ENCODE measurements at places on chromosomes 2 and 18. TPM values are rescaled to one million over a fixed set of nuclear protein-coding genes. Genes with fewer than 3 reads are reported as not detected.

- no peaks in the 10 kb centered on the region for H3K4me1 ChIP-seq
- H3K27me3 ChIP-seq = no peaks in the 10 kb centered on the region
- H3K4me3 ChIP-seq = no peak overlapping the region
- H3K27ac ChIP-seq = no peak overlapping the region
- no peak for DNase-seq
- H3K36me3 ChIP-seq = no peaks in the 10 kb centered on the region
Observed at GRCh38 chr2:55809875-55810621, 113.5 kb downstream of the EFEMP1 start.

DNA sequence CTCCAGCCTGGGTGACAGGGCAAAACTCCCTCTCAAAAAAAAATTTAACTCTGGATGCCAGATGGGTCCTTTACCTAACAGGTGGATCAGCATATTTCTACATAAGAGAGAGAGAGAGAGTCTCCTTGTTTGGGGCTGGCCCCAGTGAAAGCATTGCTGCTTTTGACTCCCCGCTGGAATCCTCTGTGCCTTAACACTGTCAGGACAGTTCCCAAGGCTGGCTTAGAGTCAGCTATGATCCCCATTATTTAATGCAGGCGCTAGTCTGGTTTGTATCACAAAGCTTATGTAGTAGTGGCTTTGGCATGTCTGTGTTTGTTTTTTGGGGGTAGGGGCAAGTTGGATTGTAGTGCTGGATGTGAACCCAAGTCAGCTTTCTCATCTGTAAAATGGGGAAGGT lies 9.4 kb downstream of the INPP4A start:
- H3K27ac ChIP-seq = no peak overlapping the region
- no peak overlapping the region for H3K4me3 ChIP-seq
- no peak for DNase-seq
- no peaks in the 10 kb centered on the region for H3K27me3 ChIP-seq

DNA sequence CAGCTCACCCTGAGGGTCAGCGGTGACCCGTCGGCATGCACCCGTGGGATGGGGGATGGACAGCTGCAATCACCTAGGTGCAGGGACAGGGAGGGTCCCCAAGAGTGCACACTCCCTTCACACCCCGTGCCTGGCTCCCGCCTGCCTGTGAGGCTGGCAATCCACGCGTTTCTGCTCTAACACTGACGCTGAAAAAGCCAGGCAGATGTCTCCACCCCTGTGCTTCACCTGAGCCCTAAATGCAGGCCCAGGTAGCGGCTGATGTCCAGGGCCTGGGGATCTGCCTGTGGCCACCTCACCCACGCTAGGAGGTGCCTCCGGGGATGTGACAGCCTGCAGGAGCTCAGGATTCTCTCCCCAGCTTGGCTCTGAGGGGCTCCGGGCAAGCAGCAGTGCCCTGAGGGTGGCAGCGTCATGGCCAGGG lies 212.0 kb upstream of the SALL3 start:
- no peaks in the 10 kb centered on the region for H3K36me3 ChIP-seq
- H3K4me1 ChIP-seq = peaks cover 32% of the 10 kb centered on the region

DNA sequence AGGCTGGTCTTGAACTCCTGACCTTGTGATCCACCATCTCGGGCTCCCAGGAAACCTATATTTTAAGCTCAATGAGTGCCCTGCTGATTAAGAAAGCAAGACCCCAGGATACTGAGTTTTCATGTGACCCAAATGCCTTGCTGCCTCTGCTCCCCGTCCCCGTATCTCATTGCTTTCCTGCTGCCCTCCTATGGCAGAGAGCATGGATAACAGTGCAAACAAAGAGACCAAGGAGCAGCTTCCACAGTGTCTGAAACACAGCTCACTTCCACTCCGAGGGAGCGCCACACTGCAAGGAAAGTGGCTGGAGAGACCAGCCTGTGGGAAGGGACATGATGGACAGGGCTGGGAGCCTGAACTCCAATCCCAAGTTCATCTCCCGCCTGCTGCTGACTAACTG lies 246.8 kb downstream of the TMEM182 start:
- H3K4me3 ChIP-seq = no peak overlapping the region
- no peak overlapping the region for H3K27ac ChIP-seq
- H3K36me3 ChIP-seq = no peaks in the 10 kb centered on the region
- peak; percentile 48 for DNase-seq
- H3K4me1 ChIP-seq = no peaks in the 10 kb centered on the region

GRCh38 chr2:115427436-115427835 lies 985.0 kb downstream of the DPP10 start:
- no peaks in the 10 kb centered on the region for H3K36me3 ChIP-seq
- no peak overlapping the region for H3K4me3 ChIP-seq
- no peaks in the 10 kb centered on the region for H3K4me1 ChIP-seq
- H3K27me3 ChIP-seq = no peaks in the 10 kb centered on the region
- no peak for DNase-seq

GRCh38 chr2:12116228-12116750 lies 369.9 kb downstream of the LPIN1 start:
- peaks cover 5% of the 10 kb centered on the region for H3K4me1 ChIP-seq
- no peak overlapping the region for H3K4me3 ChIP-seq
- no peaks in the 10 kb centered on the region for H3K36me3 ChIP-seq
- no peak for DNase-seq

GRCh38 chr2:112831513-112831845 lies 5.1 kb downstream of the IL1B start:
- no peak for DNase-seq
- no peaks in the 10 kb centered on the region for H3K27me3 ChIP-seq
- H3K36me3 ChIP-seq = no peaks in the 10 kb centered on the region
- no peaks in the 10 kb centered on the region for H3K4me1 ChIP-seq

GRCh38 chr2:26571316-26571715 lies 69.8 kb downstream of the CIB4 start:
- DNase-seq = no peak
- no peak overlapping the region for H3K4me3 ChIP-seq
- H3K4me1 ChIP-seq = no peaks in the 10 kb centered on the region

DNA sequence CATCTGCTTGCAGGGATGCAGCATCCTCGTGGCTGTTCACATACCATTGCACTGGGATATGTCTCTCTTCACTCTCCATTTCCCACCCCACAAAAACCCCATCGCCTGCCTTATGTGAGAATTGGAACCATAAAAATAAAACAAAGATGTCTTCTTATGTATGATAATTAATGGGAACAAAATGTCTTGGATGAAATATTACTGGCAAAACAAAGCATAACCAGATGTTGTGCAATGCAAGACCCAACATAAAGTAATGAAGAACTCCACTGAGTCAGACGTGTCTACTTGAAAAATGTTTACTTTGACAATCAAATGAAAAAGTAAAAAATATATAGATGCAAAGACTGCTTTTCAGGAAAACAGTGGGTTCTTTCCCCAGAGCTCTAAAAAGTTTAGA lies 611.3 kb upstream of the SYT4 start:
- H3K4me3 ChIP-seq = no peak overlapping the region
- no peak for DNase-seq
- H3K4me1 ChIP-seq = no peaks in the 10 kb centered on the region
- no peaks in the 10 kb centered on the region for H3K36me3 ChIP-seq
- H3K27me3 ChIP-seq = no peaks in the 10 kb centered on the region

DNA sequence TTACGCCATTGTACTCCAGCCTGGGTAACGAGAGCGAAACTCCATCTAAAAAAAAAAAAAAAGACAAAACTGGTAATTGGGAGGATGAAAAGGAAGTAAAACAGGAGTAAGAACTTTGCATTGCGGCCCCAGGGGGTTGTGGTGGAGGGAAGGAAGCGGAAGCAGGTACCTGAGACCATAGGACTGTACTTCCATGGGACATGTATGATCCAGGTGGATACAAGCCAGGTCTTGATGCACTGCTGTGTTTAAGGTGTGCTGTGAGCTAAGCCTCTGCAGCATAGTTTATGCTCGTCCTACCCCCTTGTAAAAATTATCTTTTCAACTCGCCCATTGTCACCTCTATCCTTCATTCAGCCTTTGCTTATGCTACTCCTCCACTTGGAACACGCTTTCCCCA lies 23.7 kb downstream of the FBXO36 start:
- H3K27ac ChIP-seq = no peak overlapping the region
- no peaks in the 10 kb centered on the region for H3K27me3 ChIP-seq
- no peak overlapping the region for H3K4me3 ChIP-seq
- H3K36me3 ChIP-seq = peaks cover 2% of the 10 kb centered on the region
- no peaks in the 10 kb centered on the region for H3K4me1 ChIP-seq
- DNase-seq = no peak

DNA sequence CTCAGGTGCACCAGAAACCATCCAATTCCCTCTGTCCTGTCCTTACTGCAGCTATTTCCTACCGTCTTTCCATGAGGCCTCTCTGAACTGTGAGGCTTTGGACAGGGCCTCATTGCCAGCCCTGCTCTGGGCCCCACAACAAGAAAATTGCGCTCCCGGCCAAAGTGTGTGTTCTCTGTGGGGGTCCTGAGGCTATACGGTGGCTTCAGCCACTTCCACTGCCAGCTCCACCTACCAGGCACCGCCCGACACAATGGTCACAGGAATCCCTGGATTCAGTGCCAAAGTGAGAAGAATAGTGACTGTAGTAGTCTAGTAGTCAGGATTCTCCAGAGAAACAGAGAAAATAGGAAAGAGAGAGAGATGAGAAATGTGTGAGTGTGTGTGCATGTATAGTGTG lies 140.2 kb downstream of the IRS1 start:
- H3K27ac ChIP-seq = no peak overlapping the region
- H3K4me3 ChIP-seq = no peak overlapping the region
- no peaks in the 10 kb centered on the region for H3K4me1 ChIP-seq
- no peak for DNase-seq
- no peaks in the 10 kb centered on the region for H3K36me3 ChIP-seq

- H3K4me3 ChIP-seq = no peak overlapping the region
- no peak for DNase-seq
- peaks cover 5% of the 10 kb centered on the region for H3K4me1 ChIP-seq
Observed at GRCh38 chr2:201130524-201131186, 14.7 kb downstream of the CFLAR start.

DNA sequence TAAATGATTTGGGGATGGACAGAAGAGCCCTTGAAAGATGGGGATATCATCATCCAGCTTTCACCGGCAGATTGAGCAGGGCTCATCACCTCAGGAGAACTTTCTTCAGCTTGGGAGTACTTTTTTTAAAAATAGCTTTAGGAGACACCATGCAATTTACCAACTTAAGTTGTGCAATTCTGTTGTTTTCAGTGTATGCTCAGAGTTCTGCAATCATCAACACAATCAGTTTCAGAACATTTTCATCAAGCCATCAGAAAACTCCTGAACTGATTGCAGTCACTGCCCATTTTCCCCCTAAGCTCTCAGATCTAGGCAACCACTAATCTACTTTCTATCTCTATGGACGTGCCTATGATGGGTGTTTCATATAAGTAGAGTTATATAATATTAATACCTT lies 117.7 kb downstream of the CRIM1 start:
- no peak overlapping the region for H3K4me3 ChIP-seq
- no peaks in the 10 kb centered on the region for H3K27me3 ChIP-seq
- no peaks in the 10 kb centered on the region for H3K36me3 ChIP-seq
- no peak overlapping the region for H3K27ac ChIP-seq

DNA sequence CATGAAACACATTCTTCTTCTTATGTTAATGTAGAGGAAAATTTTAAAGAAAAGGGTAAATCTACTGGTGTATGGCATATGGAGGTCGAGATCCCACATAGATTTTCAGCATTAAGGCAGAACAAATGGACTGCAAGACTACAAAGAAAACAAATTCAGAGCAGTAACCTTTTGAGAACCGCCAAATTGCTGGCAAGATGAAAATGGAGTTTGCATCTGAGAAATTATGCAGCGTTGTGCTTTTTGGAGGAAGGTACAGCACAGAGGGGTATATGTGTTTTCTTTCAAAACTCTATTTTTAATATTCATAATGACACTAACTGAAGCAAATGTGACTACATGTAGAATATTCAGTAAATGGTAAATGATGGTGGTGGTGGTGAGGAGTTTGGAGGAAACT lies 59.0 kb upstream of the PARD3B start:
- peak; percentile 62 for DNase-seq
- no peaks in the 10 kb centered on the region for H3K27me3 ChIP-seq
- H3K36me3 ChIP-seq = no peaks in the 10 kb centered on the region
- H3K4me3 ChIP-seq = no peak overlapping the region

DNA sequence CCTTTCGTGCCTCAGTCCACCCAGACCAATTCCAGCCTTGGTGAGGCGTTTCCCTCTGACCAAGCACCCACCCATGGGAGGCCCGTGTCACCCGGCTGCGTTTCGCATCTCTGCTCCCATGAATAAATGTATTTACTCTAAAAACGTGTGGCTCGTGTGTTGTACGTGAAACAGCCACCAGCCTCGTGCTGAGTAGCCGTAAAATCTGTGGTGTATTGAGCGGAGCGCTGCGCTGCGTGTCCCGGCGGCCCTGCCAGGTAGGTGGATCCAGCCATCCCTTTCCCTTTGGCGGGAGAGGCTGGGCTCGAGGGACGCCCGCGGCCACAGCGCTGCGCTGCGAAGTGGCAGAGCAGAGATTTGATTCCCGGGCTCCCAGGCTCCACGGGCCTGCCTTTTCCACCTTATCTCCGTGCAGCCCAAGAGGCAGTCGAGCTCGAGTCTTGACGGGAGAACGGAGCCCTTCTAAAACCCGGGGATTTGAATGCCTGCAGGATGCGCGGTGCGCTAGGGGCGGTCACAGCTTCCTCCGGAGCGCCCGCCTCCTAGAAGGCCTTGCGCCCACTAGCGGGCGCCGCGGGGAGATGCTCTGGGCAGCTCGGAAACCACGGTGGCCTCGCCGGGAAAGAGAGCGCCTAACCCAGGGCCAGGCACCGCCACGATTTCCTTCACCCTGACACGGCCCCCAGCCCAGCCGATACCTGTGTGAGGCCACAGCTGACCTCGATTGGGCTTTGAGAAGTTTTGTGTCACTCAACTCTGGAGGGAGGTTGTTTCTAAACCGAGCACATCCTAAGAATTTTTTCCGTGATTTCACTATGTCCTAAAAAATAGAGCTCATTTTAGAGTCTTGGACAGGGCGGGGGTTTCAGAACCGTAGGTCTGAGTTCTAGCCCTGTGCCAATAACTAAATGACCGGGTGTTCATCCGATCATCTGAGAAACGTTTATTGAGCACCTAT lies 3.9 kb upstream of the PSMD1 start:
- DNase-seq = peak; percentile 96
- peaks cover 49% of the 10 kb centered on the region for H3K4me1 ChIP-seq
- H3K4me3 ChIP-seq = peak overlapping the region; percentile 72
- no peaks in the 10 kb centered on the region for H3K27me3 ChIP-seq

GRCh38 chr18:63309422-63309821 lies 10.1 kb downstream of the BCL2 start:
- no peaks in the 10 kb centered on the region for H3K36me3 ChIP-seq
- no peak overlapping the region for H3K27ac ChIP-seq
- no peak overlapping the region for H3K4me3 ChIP-seq
- no peaks in the 10 kb centered on the region for H3K27me3 ChIP-seq
- no peak for DNase-seq

- no peak overlapping the region for H3K27ac ChIP-seq
- H3K4me1 ChIP-seq = no peaks in the 10 kb centered on the region
- H3K36me3 ChIP-seq = no peaks in the 10 kb centered on the region
- DNase-seq = no peak
Observed at GRCh38 chr2:71898851-71899681, 248.6 kb downstream of the CYP26B1 start.

The HOXD10 gene
- polyA plus RNA-seq = 0.92 TPM

The SEPTIN10 gene
- 51.6 TPM for polyA plus RNA-seq

The NAT8 gene
- 1.5 TPM for polyA plus RNA-seq

The CHRNA1 gene
- 0.22 TPM for polyA plus RNA-seq

The MGAT4A gene
- 25.2 TPM for polyA plus RNA-seq

The DUSP2 gene
- polyA plus RNA-seq = 8.5 TPM

The GPR35 gene
- 3.9 TPM for polyA plus RNA-seq

The TNFRSF11A gene
- 0.87 TPM for polyA plus RNA-seq

All from spinal cord (tissue), 10 donors.